ENCODE measurements at places on chromosomes 4 and X.
A peak's percentile ranks its signal among the peaks of the same experiment; 100 is the strongest.

DNA sequence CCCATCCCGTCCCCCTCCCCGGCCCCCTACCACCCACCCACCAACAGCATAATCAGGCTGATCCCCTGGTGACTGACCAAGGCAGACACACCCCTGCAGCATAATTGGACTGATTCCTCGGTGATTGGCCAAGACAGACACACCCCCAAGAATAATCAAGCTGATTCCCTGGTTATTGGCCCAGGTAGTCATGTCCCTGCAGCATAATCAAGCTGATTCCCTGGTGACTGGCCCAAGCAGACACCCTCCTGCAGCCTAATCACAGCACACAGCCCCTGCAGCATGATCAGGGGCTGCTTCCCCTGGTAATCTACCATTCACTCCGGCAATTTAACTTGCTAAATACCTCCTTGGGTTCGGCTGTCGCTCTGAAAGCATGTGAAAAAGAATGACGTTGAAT lies 47.5 kb upstream of the STS start:
- H3K36me3 ChIP-seq: no peaks in the 10 kb centered on the region
- no peak overlapping the region for H3K4me3 ChIP-seq
- no peaks in the 10 kb centered on the region for H3K27me3 ChIP-seq
- H3K4me1 ChIP-seq: no peaks in the 10 kb centered on the region
- no peak for DNase-seq

DNA sequence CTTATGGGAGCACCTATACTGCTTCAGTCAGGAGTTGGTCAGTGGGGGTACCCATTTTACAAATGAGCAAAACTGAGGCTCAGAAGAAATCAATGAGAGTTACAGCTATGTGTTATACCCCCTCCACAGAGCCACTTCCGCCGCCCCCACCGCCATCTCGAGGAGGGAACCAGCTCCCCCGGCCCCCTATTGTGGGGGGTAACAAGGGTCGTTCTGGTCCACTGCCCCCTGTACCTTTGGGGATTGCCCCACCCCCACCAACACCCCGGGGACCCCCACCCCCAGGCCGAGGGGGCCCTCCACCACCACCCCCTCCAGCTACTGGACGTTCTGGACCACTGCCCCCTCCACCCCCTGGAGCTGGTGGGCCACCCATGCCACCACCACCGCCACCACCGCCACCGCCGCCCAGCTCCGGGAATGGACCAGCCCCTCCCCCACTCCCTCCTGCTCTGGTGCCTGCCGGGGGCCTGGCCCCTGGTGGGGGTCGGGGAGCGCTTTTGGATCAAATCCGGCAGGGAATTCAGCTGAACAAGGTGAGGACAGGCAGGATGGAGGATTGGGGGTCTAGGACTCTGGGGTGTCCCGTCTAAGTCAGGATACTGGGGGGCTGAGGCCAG lies 5.0 kb downstream of the WAS start:
- no peaks in the 10 kb centered on the region for H3K36me3 ChIP-seq
- H3K27me3 ChIP-seq: no peaks in the 10 kb centered on the region
- H3K27ac ChIP-seq: no peak overlapping the region
- H3K4me1 ChIP-seq: no peaks in the 10 kb centered on the region
- no peak for DNase-seq

DNA sequence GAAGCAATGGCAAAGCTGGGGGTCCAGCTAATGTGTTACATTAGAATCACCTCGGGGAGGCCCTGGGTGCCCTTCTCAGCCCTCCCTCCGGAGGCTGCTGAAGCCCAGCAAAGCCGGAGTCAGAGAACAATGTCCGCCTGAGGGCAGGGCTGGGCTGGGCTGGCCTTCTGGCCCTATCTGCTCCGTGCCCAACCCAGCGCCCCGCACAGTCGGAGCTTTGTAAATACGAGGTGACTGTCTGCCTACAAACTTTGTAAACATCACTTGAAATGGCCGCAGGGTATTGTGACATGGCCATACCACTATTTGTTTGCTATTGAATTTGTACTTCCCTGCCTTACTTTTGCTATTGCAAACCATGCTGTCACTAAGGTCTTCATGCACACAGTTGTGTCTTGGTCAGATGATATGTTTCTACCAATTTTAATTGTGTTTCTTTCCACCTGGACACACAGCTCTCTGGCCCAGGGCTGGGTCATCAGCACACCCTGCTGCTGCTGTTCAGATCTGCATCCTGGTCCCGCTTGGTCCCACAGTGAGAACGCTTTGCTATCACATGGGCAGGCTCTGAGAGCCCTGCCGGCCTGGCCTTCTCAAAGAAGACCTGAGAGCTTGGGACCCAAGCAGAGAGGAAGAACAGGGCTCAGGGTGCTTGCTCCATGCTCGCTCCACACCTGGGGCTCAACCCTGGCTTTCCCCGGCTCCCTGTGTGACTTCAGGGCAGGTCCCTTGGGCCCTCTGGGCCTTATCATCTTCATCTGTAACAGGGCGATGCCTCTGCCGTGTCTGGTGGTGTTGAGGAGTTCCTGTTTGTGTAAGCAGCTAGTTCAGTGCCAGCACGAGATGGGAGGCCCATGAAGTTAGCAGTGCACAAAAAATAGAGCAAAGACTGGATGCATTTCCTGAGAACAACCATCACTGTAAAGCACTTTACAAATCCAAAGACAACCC lies 2.3 kb downstream of the S100P start:
- peak; percentile 44 for DNase-seq
- peaks cover 18% of the 10 kb centered on the region for H3K36me3 ChIP-seq
- no peaks in the 10 kb centered on the region for H3K4me1 ChIP-seq
- H3K27me3 ChIP-seq: no peaks in the 10 kb centered on the region

DNA sequence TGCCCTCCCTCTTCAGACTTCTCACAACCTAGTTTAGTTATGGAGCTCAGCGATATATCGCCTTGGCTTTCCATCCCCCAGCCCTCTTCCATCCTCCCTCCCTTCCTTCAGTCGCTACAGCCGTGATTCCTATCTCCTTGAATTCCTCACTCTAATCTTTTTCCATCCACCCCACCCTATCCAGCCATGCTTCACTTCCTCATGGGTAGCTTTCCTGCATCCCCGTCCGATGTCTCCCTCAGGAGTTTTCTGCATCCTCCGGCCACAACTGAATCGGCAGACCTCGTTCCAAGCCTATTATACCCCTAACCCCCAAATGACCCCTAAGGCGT lies 456 bp downstream of the SNX12 start:
- peak overlapping the region; percentile 32 for H3K27ac ChIP-seq
- no peak for DNase-seq
- H3K36me3 ChIP-seq: peaks cover 3% of the 10 kb centered on the region
- no peaks in the 10 kb centered on the region for H3K27me3 ChIP-seq

GRCh38 chrX:21708116-21708515 lies 49.8 kb downstream of the SMPX start:
- H3K36me3 ChIP-seq: no peaks in the 10 kb centered on the region
- no peak overlapping the region for H3K27ac ChIP-seq
- H3K4me1 ChIP-seq: no peaks in the 10 kb centered on the region
- no peak for DNase-seq
- H3K27me3 ChIP-seq: no peaks in the 10 kb centered on the region

DNA sequence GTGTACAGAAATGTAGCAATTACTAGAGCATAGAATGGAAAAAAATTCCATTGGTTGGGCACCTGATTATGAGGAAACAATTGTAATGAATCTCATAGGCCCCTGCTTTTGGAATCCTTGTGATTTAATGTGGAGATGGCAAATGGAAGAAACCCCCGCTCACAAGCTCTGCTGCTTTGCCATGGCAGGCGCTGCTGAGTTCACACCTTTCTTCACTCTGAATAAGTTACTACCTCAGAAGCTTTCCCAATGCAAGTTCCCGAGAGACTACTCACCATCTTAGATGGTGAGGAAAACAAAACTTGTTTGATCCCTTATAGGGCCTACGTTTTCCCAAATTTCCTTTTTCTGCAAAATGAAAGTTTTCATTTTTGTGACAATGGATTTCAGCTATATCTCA lies 266.6 kb upstream of the TAPT1 start:
- no peaks in the 10 kb centered on the region for H3K36me3 ChIP-seq
- H3K4me3 ChIP-seq: no peak overlapping the region
- no peaks in the 10 kb centered on the region for H3K27me3 ChIP-seq

Measured in endodermal cell (in vitro differentiated cells).